ENCODE measurements at places on chromosomes 6 and 20. TPM values are rescaled to one million over a fixed set of nuclear protein-coding genes. Genes with fewer than 3 reads are reported as not detected.

Gene FAM217A
- 2.8 TPM for total RNA-seq

GRCh38 chr20:62743777-62744317 is 35.2 kb downstream of the NTSR1 start:
- no peak for ATAC-seq

GRCh38 chr6:161921602-161922395 is 647.9 kb upstream of the AGPAT4 start:
- ATAC-seq = no peak

Gene SLC44A4
- total RNA-seq = not detected

Gene SPATS1
- 0.16 TPM for total RNA-seq

GRCh38 chr6:53333439-53334408 is 15.0 kb downstream of the ELOVL5 start:
- no peak for ATAC-seq

DNA sequence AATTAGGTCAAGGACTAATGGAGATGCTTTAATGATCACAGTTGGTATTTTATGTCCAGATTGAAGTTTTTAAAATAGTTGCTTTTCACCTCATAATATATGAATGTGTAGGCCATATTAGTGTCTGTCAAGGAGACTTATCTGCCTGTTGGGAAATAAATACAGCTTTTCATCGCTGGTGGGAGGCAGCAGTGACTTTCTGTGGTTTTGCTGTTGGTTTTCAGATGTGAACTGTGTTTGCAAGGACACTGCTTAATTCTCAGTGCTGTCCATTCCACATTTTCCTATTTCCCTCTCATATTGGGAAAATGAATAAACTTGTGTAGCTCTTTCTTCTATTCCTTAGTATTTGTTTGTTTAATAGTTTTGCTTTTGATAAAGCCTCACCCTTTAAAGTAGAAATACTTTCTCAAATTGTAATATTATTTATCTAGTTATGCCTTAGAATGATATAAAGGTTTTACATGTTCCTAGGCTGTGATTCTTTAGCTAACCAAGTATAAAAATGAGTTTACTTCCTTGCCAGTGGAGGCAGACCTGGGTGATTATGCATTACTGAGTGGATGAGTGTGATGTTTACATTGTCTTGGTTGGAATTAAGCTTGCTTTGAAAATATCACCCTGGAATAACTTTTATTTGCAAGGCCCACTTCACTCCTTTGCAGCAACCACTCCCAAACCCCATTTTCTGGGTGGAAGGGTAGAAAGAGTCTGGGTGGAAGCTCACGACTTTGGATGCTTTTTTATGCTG is 3.3 kb downstream of the PLCB4 start:
- ATAC-seq = no peak

Gene KHDC1L
- 1.1 TPM for total RNA-seq

Gene ZHX3
- 11.9 TPM for total RNA-seq

DNA sequence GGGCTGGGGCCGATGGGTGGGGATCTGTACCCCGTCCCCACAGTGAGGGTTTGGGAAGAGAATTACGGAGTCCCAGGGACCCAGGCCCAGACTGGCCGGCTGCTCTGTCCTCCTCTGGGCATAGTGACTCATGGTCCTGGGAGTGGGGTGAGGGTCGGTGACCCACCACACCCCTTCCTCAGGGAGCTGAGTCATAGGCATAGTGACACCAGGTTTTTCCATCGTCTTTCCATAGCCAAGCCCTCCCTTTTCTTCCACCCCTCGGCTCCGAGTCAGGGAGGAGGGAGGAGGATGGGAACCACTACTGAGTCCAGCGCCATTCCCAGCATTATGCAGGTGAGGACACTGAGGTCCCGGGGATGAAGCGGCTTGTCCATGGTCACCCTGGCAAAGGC is 8.9 kb downstream of the CYP21A2 start:
- peak; percentile 67 for ATAC-seq

DNA sequence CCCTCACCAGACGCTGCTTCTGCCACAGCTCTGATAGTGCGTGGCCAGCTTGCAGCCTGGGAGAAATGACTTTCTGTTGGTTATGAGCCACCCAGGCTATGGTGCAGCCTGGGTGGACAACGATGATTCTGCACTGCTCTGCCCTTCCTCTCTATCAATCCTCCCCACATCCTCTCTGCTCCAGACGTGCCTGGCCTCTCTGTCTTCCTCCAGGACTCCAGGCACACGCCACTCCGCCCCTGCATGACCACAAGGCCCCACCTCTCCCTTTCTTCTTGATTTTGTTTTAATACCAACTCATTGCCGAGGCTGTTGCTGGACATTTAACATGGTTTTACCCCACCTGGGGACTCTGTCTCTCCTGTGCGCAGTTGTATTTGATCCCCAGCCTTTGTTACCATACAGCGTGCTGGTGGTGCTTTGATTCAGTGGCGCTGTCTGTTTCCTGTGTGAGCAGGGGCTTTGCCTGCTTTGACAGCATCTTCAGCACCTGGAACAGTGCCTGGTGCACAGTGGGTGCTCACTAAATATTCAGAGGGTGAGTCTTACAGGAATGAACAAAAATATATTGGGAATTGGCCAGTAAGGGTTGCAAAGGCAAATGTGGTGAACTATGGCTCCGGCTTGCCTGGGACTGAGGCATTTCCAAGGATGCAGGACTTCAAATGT is 280.9 kb downstream of the CDH26 start:
- no peak for ATAC-seq

Gene ABHD16B
- total RNA-seq = not detected

DNA sequence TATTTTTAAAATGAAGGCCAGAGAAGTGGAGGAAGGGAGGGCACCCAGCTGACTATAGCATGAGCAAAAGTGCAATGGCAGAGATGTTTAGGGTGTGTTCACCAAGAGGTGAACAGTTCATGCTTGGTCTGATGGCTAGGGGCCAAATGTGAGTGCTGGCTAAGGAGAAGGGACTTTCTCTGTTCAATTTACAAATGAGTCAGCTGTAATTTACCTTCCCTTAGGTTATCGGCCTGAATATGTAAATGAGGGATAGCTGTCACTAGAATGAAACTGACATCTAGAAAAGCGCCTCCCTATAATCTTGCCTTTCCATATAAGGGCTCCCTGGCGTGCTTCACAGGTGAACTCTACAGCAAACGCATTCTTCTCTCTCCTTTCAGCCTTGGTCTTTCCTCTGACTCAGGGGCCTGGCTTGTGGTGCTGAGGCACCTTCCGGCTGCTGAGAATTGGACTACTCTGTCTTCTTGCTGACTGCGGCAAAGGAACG is 114.7 kb upstream of the BACH2 start:
- ATAC-seq = no peak

- no peak for ATAC-seq
Observed at GRCh38 chr6:47380251-47380650, 70.5 kb upstream of the TNFRSF21 start.

Gene TNF
- total RNA-seq = not detected

Gene PROKR2
- not detected for total RNA-seq

DNA sequence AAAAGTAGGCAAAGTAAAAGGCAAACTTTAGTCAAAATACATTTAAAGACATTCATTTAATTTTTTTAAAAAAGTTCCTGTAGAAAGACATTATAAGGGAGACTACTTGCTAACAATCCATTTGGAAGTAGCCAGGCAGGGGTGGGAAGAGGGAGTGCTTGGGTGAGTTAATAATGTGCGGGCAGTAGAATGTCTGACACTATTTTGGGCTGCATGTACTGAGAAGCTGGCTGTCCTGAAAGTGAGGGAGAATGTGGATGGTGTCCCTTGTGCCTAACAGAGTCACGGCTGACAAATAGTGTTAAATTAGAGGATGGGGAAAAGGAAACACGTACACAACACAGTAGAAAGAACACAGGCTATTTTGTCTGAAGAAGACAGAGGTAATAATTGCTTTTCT is 142.5 kb downstream of the LCA5 start:
- ATAC-seq = no peak

DNA sequence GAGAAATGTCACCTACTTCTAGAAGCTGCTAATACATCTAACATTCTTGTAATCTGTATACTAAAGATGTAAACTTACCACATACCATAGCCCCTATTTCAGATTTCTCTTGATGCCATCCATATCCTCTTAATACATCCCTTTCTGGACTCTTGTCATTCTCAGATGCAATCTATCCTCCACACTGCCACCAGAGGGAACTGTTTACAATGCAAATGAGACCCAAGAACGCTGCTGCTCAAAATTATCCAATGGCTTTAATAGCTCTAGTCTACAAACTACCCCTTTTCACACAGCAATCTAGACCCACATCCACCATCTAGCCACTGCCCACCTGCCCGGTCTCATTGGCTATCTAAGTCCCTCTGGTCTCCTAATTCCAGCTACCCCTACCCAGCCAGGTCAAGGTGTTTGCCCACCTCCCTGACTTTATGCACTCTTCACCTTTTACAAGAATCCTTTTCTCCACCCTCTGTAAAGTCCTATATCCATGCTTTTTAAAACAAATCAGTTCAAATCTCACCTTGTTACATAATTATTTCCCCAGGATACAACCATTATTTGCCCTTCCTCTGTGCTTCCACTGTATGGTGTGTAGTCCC is 14.8 kb downstream of the FAXC start:
- ATAC-seq = peak; percentile 64

DNA sequence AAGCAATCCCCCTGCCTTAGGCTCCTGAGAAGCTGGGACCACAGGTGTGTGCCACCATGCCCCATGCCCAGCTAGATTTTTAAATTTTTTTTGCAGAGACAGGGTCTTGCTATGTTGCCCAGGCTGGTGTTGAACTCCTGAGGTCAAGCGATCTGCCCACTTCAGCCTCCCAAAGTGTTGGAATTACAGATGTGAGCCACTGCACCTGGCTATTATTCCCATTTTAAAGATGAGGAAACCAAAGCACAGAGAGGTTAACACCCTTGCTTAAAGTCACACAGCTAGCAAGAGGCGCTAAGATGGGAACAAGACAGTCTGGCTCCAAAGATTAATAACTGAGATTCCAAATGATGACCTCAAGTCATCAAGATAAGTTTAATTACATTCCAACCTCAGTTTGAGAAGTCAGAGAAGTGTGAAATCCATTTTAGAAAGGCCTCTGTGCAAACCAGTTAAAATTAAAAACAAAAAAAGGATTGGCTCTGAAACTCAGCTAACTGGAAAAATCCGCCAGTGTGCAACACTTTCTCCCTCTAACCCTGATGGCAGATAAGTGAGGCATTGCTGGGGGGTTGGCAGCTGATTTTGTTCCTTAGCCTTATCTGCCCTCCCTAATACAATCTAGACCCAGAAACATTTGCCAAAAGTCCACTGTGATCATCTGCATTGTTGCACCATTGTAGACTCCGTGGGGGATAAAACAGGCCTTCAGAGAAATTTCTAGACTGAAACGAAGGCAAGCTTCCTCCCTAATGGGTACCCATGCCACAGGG is 55.5 kb downstream of the CPNE5 start:
- ATAC-seq = no peak

DNA sequence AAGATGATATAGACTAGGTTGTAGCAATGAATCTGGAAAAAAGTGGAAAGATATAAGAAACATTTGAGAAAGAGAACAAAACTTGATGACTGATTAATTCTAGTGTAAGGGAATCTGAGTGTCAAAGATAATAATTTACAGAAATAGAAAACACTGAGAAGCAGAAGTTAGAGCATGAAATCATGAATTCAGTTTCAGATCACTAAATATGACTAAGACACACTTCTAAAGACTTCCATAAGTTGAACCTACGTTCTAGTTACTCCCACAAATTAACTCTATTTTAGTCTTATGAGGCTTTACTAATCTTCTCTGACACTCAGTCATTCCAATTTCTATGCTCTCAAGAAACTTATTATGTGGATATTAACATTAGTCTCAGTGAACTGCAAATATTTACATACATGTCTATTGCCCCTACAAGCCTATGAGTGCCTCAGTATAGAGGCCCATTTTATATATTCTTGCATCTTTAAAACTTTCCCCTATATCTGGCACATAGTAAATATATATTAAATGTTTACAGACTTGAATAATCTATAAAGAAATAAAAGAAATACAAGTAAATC is 30.4 kb downstream of the IBTK start:
- no peak for ATAC-seq

Gene NTSR1
- total RNA-seq = 0.36 TPM

GRCh38 chr6:2028457-2029038 is 216.9 kb downstream of the GMDS start:
- ATAC-seq = no peak

- ATAC-seq = no peak
Observed at GRCh38 chr20:33372993-33373441, 28.3 kb downstream of the CDK5RAP1 start.

Gene SLC22A23
- 20.5 TPM for total RNA-seq

- ATAC-seq = peak; percentile 56
Observed at GRCh38 chr6:54191461-54191860, 80.2 kb downstream of the MLIP start.

Gene NEDD9
- total RNA-seq = 7.2 TPM

Gene PDYN
- 0.09 TPM for total RNA-seq

Gene NMBR
- total RNA-seq = not detected

Gene JAG1
- total RNA-seq = 55.9 TPM

DNA sequence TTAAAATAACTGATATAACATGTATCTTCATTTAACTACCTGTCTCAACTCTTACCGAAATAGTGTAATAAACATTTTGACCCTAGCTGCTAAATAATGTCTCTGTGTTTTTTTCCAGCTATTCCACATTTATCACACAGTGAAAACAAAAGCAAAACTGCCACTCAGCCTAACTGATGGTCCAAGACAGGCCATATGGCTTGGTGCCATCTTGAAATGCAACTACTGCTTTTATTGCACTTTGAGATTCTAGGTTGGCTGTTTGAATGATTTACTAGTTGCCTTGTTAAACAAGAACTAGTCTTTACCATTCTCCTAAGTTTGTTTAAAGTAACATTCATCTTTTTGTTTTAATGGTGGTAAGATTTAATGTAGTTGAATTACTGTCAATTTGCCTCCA is 739.8 kb downstream of the TFAP2A start:
- ATAC-seq = no peak

GRCh38 chr6:996271-996852 is 303.4 kb upstream of the EXOC2 start:
- no peak for ATAC-seq

Measured in motor neuron (in vitro differentiated cells).